ENCODE measurements at places on chromosomes 1 and 21.

GRCh38 chr1:212621949-212622305, 13.4 kb downstream of the ATF3 start:
- no peak for DNase-seq

DNA sequence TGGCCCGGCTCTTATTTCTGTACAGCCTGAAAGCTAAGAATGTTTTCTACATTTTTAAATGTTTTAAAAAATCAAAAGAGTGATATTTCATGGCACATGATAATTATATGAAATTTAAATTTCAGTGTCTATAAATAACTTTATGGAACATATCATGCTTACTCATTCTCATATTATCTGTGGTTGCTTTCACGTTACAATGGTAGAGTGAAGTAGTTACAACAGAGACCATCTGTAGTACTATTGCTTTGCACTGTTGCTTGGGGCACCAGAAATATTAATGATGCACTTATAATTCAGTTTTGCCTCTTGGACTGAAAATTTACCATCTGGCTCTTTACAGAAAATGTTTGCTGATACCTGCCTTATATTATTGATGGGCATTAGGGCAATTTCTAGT, 481.6 kb downstream of the PLPP3 start:
- no peak for DNase-seq

DNA sequence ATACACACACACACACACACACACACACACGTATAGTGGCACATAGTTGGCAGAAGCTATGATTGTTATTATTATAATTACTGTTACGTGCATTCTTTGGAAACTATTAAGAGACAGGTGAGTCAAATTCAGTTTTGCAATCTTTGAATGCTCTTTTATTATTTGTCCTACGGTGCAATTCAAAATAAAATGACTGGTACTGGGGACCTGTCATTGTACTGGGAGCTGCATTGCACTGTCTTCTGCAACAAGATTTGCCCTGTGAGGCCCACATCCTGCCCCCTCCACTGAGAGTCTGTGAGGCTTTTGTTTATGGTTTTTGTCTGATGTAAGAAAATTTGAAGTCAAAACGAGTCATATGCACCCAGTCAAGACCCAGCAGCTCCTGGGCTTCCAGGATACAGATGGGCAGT, 1.9 kb downstream of the LY9 start:
- no peak for DNase-seq

DNA sequence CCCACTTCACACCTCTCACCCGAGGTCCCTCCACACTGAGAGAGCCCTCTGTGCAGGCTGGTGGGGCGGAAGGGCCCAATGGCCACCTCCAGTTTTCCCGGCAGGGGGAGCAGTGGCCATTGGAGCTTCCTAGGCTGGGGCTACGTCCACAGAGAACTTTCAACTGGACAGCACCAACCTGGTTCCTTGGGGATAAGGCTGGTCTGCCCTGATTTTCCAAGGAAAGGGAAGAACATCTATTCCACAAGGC, 20.3 kb upstream of the LAPTM5 start:
- DNase-seq = no peak

GRCh38 chr1:36847186-36847585, 187.1 kb downstream of the GRIK3 start:
- no peak for DNase-seq

DNA sequence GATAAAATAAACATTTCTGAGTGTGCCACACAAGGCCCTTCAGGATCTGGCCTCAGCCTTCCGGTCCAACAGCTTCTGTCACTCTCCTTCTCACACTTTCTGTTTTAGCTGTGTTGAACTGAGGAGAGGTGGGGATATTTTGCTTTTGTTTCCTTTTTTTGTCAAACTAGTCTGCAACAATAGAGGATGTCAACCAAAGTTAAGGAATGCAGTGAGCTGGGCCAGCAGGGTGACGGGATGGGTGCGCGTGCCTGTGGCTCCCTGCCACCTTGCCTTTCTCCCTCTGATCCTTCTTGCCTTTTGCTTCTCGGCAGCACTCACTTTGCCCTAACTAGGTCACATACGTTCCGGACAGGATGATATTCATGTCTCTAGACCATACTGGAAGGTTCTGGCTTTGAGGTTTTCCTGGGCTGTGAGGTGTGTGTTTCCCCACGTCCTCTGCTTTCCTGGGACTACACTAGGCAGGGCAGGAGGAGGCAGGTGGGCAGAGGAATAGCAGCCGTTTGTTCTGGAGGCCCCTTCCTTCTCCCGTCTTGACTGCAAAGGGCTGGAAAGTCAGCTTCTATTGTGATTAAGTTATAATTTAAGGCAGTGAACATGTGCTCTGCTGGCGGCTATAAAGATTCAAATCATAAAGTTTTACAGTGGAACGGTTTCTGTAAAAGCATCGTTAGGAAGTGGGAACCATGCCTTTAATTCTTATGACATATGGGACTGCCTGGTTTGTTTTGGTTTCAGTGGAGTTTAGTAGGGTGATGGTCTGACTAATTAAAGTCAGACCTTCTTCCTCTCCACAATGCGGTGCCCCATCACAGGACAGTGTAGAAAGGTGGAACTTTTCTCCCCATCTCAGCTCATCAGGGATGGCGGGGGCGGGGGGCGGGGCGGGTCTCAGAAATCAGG, 67.8 kb downstream of the RNF220 start:
- DNase-seq = no peak

DNA sequence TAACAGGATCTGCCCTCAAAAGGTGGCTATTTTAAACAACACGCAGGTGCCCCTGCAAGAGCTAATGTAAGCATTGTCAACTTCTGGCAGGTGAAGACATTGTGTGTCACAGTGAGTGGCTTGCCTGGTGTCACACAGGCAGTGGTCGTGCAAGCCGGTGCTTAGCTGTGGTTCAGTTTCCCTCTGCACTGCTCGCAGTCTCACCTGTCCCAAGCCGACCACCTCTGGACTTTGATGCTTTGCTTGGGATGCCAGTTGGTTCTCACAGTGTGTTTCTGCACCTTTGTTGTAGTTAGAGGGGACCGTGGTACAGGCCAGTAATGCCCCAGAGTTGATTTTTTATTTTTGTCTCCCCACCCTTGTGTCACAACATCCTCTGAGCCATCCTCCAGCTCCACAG, 85.2 kb downstream of the UCK2 start:
- no peak for DNase-seq

GRCh38 chr1:92755541-92756461, 29.1 kb downstream of the EVI5 start:
- DNase-seq = no peak

DNA sequence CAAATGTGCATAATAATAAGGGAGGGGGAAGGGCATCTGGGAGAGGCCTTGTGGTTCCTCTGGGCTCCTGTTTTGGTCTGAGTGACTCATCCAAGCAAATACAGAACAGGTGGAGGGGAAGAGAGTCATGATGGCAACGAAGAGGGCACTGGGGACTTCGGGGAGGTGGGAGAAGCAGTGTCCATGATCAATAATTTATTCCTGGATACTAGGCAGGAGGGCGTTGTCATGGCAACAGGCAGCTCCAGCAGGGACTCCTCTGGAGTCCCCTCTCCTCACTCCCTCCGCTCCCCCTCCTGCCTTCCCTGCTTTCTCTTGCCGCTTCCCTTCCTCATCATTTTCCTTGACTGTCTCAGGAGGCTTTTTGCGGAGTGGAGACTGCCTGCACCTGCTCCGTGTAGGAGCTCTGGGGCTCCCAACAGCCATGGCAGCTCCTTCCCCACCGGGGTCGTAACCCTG, 12.3 kb upstream of the NFASC start:
- DNase-seq = no peak

GRCh38 chr1:70487910-70488665, 77.0 kb downstream of the CTH start:
- no peak for DNase-seq

DNA sequence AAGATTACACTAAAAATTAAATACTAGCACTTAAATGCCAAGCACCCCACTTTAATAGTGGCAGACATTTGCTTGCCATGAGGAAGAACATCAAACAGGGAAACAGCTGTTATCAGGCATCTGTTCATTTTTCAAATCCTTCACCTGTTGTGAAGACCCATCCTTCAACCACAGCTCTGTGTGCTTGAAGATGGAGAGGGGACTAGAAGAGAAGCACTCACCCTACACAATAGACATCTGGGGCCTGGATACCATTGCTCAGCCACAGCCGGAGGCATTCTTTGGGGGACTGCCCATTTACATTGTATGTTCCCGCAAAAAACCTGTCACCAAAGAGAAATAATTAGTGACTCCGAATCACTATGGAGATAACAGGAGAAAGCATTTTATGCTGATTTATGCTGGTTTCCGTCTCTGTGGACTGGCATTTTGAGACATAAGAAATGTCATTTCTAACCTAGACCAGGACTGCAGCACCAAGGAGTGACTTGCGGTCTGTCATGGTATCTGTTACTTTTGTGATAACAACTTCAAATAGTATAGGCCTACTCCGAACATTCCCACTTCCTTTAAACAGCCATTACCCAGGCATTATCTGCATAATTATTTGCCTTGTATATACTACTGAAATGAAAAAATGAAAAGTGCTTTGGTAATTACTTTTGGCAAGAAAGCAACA, 28.8 kb upstream of the MTF1 start:
- DNase-seq = no peak

DNA sequence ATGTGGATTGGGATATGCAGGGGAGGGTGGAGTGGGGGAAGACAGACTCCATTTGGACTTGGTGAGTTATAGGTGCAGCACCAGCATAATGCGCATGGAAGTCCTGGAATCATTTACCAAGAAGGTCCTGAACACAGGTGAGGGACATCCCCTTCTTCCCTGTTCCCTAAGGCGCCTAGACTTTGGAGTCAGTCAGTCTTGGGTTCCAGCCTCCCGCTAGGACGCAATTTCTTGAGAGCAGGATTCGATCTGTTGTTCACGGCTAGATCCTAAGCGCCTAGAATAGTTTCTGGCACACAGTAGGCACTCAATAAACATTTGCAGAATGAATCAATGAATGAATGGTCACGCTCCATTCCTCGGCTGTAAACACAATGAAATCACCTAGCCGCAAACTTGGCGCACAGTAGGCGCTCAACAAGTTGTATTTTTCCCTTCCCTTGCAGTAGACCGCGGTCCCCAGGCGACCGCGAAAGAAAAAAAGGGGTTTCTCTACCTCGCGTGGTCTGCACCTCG, 1.0 kb upstream of the AK4 start:
- no peak for DNase-seq

DNA sequence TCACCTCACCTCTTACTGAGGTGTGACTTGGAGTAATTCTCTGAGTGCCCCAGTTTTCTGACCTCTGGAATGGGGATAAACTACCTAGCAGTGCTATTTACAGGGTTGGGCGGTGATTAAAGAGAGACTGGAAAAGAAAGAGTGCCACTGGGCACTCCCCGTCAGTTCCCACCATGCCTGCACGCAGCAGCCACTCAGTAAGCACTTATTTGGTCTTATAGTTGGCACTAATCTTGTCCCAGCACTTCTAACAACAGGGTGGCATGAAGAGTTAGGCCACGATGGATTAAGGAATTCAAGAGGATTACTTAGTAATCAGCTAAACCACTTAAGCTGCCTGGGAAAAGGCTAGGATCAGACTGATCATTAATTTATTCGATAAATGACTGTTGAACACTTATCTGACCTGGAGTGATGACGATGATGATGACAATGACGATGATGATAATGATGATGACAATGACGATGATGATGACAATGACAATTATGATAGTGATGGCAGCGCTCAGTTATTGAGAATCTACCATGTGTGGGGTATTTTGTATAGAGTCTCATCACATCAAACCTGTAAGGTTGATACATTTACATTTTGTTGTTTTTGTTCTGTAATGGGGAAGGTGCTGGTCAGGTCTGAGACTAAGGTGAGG, 5.4 kb downstream of the CITED4 start:
- no peak for DNase-seq

GRCh38 chr1:55423376-55423775, 208.2 kb upstream of the USP24 start:
- DNase-seq = no peak

- no peak for DNase-seq
Observed at GRCh38 chr1:231781892-231782291, 155.3 kb downstream of the DISC1 start.

GRCh38 chr1:58883888-58884482, 100.1 kb upstream of the JUN start:
- DNase-seq = no peak

DNA sequence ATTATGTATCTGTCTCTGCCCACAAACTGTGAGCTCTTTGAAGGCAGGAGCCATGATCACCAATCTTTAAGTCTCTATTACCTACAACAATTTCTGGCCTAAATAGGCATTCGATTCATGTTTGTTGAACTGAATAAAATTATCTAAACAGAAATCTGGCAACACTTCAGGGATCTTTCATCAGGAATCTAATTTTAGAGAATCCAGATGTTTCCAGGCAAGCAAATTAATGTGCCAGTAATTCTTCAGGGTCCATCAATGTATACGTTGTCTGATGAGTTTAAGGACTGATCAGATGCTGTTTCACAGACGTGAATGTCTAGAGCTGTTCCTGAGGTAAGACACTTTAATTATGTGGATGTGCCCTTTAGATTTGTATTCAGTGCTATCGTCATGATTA, 524.4 kb downstream of the PTPRC start:
- DNase-seq = no peak

DNA sequence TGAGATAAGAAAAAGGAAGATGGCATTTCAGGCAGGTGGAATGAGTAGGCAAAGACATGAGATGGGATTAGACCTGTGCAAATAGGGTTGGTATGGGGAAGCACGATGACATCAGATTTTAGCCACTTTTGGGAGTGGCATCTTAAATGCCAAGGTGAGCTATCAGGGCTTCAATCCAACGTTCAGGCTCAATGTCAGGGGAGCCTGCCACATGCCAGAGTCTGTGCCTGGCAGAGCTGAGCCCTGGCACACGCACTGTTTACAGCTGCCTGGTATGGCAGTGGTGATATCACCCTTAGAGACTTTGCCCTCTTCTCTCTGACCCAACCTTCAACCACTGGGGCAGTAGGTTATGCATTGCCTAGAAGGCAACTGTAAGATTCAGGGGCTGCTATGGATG, 1.1 kb upstream of the GUCA2B start:
- no peak for DNase-seq

- DNase-seq = no peak
Observed at GRCh38 chr21:45136927-45137611, 62.7 kb downstream of the ADARB1 start.

DNA sequence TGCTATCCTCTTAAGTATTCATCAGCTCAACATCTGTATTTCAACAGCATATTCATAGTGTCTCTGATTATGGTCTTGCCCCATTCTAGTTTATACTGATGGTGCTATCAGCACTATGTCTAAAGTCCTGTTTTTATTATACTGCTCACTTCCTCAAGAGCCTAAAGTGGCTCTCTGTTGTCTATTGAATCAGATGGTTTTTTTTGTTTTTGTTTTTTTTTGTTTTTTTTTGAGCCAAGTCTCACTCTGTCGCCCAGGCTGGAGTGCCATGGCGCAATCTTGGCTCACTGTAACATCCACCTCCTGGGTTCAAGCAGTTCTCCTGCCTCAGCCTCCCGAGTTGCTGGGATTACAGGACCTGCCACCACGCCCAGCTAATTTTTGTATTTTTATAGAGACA, 6.1 kb downstream of the STX12 start:
- DNase-seq = no peak

GRCh38 chr1:182147136-182147820, 85.8 kb upstream of the ZNF648 start:
- no peak for DNase-seq
